ENCODE measurements at places on chromosomes 1 and 21. TPM values are rescaled to one million over a fixed set of nuclear protein-coding genes. Genes with fewer than 3 reads are reported as not detected.
A peak's percentile ranks its signal among the peaks of the same experiment; 100 is the strongest.

STIL gene
- 4.7 TPM for total RNA-seq

- H3K27ac ChIP-seq = no peak overlapping the region
- no peak overlapping the region for H3K4me3 ChIP-seq
- H3K4me1 ChIP-seq = peaks cover 26% of the 10 kb centered on the region
Observed at GRCh38 chr1:167104256-167104633, 10.4 kb downstream of the STYXL2 start.

CIART gene
- 3.4 TPM for total RNA-seq

DNA sequence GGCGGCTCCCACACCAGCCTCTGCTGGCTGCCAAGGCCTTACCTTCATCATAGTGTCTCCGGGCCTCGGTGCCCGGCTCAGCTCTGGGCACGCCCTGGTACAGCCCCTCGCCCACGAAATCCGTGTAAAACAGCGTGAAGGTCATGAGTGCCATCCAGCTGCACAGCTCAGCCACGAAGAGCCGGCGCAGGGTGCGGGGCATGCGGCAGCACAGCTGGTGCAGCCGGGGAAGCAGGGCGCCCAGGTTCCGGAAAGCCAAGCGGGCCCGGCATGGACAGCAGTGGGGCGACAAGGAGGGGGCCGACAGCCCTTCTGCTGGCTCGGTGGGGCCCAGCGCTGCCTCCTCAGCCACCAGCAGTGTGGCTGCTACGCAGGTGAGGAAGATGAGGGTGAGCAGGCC lies 17.5 kb downstream of the SLC45A3 start:
- H3K27ac ChIP-seq = no peak overlapping the region

- no peaks in the 10 kb centered on the region for H3K4me1 ChIP-seq
- no peaks in the 10 kb centered on the region for H3K36me3 ChIP-seq
- H3K4me3 ChIP-seq = no peak overlapping the region
- no peak for DNase-seq
- H3K27ac ChIP-seq = no peak overlapping the region
Observed at GRCh38 chr1:5415606-5416005, 576.6 kb downstream of the NPHP4 start.

DNA sequence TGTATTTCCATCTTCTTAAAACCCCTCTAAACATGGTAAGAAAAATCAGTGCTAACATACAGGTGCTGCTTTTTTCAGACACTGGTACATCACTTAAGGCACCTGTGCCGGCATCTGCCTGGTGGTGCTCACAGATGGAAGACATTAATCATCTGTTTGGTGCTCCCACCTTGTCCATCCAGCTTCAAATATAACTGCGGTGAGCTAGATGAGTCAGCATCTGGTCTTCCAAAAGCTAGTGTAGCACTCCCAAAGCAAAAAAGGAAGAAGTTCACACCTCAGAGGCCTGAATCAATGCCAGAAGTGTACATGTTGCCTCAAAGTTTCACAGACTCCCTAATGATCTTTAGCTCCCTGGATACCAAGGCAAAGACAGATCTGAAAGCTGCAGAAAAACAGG lies 44.4 kb downstream of the TM2D1 start:
- H3K4me3 ChIP-seq = no peak overlapping the region
- no peaks in the 10 kb centered on the region for H3K4me1 ChIP-seq
- no peak overlapping the region for H3K27ac ChIP-seq
- no peak for DNase-seq

DNA sequence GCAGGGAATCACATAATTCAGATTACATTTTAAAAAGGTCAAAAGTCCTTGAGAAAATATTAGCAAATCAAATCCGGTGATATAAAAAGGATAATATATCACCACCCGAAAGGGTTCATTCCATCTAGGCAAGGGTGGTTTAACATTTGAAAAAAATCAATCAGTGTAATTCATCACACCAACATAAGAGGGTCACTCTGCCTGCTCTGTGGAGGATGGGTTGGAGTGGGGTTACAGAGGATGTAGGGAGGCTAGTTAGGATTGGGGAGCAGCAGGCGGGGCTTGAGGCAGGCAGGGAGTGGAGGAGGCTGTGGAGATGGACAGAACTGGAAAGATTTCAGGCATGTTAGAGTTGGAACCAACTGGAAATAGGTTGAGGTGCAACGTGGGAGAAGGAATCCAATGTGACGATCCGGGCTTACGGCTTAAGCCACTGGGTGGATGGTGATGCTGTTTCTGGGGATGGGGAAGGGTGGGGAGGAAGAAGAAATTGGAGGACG lies 12.5 kb downstream of the ADORA1 start:
- no peaks in the 10 kb centered on the region for H3K36me3 ChIP-seq
- no peak for DNase-seq

F13B gene
- not detected for total RNA-seq

- peaks cover 9% of the 10 kb centered on the region for H3K27me3 ChIP-seq
- H3K27ac ChIP-seq = no peak overlapping the region
- no peak for DNase-seq
- H3K36me3 ChIP-seq = no peaks in the 10 kb centered on the region
Observed at GRCh38 chr1:10693152-10693496, 103.3 kb downstream of the CASZ1 start.

MAEL gene
- total RNA-seq = not detected

DNA sequence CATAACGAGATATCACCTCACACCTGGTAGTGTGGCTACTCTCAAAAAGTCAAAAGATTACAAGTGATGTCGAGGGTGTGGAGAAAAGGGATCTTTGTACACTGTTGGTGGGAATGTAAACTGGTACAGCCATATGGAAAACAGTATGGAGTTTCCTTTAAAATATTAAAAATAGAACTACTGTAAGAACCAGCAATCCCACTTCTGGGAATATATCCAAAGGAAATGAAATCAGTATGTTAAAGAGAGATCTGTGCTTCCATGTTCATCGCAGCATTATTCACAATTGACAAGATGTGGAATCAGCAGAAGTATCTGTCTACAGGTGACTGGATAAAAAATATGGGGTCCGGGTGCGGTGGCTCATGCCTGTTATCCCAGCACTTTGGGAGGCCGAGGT lies 7.6 kb upstream of the PIK3C2B start:
- H3K27me3 ChIP-seq = peaks cover 5% of the 10 kb centered on the region
- H3K36me3 ChIP-seq = no peaks in the 10 kb centered on the region
- peaks cover 16% of the 10 kb centered on the region for H3K4me1 ChIP-seq
- no peak overlapping the region for H3K27ac ChIP-seq

GRCh38 chr1:63547621-63548294 lies 24.4 kb downstream of the EFCAB7 start:
- peaks cover 34% of the 10 kb centered on the region for H3K36me3 ChIP-seq
- no peak for DNase-seq
- H3K27me3 ChIP-seq = no peaks in the 10 kb centered on the region
- no peak overlapping the region for H3K4me3 ChIP-seq
- no peak overlapping the region for H3K27ac ChIP-seq

GRCh38 chr1:78060857-78061563 lies 15.2 kb downstream of the GIPC2 start:
- H3K36me3 ChIP-seq = no peaks in the 10 kb centered on the region
- H3K27me3 ChIP-seq = no peaks in the 10 kb centered on the region
- H3K27ac ChIP-seq = peak overlapping the region; percentile 87
- DNase-seq = no peak
- H3K4me3 ChIP-seq = no peak overlapping the region

GRCh38 chr1:78069784-78070183 lies 24.0 kb downstream of the GIPC2 start:
- no peak overlapping the region for H3K27ac ChIP-seq
- H3K4me1 ChIP-seq = peaks cover 20% of the 10 kb centered on the region
- H3K27me3 ChIP-seq = no peaks in the 10 kb centered on the region
- H3K36me3 ChIP-seq = no peaks in the 10 kb centered on the region
- H3K4me3 ChIP-seq = no peak overlapping the region
- DNase-seq = no peak

FAM167B gene
- total RNA-seq = 2.8 TPM

GRCh38 chr1:41914516-41914915 lies 4.2 kb downstream of the HIVEP3 start:
- no peak overlapping the region for H3K4me3 ChIP-seq
- H3K4me1 ChIP-seq = peaks cover 24% of the 10 kb centered on the region
- peaks cover 9% of the 10 kb centered on the region for H3K27me3 ChIP-seq
- H3K27ac ChIP-seq = no peak overlapping the region
- no peaks in the 10 kb centered on the region for H3K36me3 ChIP-seq

- H3K27me3 ChIP-seq = peaks cover 30% of the 10 kb centered on the region
- no peaks in the 10 kb centered on the region for H3K4me1 ChIP-seq
- H3K27ac ChIP-seq = no peak overlapping the region
- no peaks in the 10 kb centered on the region for H3K36me3 ChIP-seq
- DNase-seq = peak; percentile 7
- H3K4me3 ChIP-seq = no peak overlapping the region
Observed at GRCh38 chr1:229209386-229209785, 61.5 kb upstream of the RAB4A start.

KAZN gene
- 47.1 TPM for total RNA-seq

DNA sequence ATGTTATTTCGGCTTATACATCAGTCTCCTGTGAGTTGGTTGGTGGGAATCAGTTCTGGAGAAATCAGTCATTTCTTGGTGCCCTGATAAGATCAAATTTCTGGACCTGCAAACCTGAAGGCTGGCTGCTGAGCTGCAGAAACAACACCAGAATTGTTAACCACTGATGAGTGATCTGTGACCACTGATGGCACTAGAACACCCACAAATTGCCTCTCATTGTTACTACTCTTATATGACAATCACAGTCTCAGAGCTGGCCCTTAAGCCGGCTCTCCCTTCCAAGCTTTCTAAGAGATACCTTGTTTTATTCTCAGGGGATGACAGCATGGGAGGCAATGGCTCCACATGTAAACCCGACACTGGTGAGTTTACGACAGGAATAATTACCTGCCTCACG lies 1.9 kb downstream of the C1orf162 start:
- H3K4me3 ChIP-seq = no peak overlapping the region
- peaks cover 10% of the 10 kb centered on the region for H3K4me1 ChIP-seq
- H3K27me3 ChIP-seq = no peaks in the 10 kb centered on the region
- H3K27ac ChIP-seq = no peak overlapping the region
- no peak for DNase-seq

TTC3 gene
- 242 TPM for total RNA-seq

DNA sequence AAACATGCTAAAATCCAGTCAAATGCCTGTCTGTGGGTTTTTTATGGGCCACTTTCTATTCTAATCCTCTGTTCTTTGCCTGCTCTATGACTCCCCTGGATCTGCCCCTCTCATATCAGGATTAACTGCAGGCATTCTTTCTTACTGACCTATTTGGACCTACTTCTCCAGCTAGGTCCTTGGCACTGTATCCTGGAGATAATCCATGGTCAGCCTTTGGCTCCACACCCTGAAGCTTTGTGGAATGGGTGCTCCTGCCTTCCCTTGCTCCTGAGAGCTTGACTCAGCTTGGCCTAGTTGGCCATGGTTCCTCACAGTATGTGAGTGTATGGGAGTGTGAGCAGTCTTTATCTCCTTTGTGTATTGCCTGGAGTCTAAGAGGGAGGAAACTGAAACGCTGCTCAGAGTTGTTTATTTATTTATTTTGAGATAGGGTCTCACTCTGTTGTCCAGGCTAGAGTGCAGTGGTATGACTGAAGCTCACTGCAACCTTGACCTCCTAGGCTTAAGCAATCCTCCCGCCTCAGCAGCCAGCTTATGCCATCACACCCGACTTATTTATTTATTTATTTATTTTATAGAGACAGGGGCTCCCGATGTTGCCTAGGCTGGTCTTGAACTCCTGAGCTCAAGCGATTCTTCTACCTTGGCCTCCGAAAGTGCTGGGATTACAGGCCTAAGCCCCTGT lies 28.7 kb upstream of the CDC14A start:
- H3K36me3 ChIP-seq = peaks cover 2% of the 10 kb centered on the region
- peaks cover 6% of the 10 kb centered on the region for H3K27me3 ChIP-seq
- no peak overlapping the region for H3K4me3 ChIP-seq
- DNase-seq = no peak
- H3K4me1 ChIP-seq = peaks cover 9% of the 10 kb centered on the region

DNA sequence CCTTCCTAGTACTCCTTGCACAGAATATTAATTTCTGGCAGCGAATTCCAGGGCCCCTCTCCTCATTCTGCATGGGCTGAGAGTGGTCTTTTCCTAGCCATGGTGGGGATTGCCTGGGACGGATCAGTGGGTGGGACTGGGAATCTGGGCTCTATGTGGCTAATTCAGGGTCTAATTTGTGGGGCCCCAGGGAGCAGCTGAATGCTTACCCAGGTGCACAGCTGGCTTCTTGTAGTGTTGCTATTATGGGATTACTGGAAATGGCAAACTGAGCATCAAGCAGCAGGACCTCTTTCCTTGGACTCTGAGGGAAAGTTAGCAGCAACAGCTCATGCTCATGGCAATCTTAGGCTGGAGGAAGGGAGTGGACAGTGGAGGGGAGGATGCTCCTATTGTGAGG lies 187.1 kb upstream of the CACNA1E start:
- DNase-seq = no peak
- H3K27me3 ChIP-seq = no peaks in the 10 kb centered on the region
- H3K4me1 ChIP-seq = no peaks in the 10 kb centered on the region
- H3K4me3 ChIP-seq = no peak overlapping the region
- no peak overlapping the region for H3K27ac ChIP-seq

DNA sequence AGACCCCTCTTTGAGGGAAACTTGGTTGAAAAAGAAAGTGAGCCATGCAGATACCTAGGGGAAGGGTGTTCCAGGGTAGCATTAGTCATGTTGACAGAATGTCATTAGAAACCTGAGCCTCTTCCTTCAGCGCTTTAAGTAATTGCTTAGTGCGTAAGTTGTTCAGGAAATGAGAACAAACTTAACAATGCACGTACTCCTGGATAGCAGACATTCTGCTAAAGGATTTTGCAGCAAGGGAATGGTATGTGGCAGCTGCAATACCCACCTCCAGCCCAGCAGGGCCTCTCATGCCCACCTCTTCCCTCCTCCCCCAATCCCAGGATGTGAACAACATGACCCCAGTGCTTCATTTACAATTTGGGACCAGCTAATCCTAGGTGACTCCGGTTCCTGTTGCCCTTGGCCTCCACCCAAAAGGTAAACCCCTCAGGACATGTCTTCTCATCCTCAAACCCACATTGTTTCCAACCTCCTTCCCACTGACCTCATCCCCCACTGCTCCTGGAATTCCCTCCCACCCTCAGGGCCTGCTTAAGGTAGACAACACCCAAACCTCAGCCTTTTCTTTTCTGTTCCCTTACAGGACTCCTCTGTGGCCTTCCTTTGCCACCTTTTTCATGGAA lies 98.0 kb upstream of the BCAR3 start:
- H3K36me3 ChIP-seq = no peaks in the 10 kb centered on the region
- peak overlapping the region; percentile 28 for H3K27ac ChIP-seq
- no peaks in the 10 kb centered on the region for H3K27me3 ChIP-seq
- H3K4me3 ChIP-seq = no peak overlapping the region

DARS2 gene
- total RNA-seq = 12.8 TPM

DNA sequence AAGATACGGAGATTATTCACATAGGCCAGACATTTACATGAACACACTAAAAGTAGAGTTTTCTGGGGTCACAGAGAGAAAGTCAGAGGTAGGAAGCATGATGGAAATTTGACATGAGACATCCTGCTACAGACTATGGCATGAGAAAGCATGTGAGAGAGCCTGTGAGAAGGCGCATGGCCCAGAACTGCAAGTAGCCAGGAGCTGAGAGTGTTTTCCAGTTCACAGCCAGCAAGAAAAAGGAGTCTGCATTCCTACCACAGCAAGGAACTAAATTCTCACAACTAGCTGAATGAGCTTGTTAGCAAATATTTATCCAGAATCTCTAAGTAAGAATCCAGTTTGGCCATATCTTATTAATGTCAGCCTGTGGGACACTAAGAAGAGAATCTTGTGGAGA lies 673.3 kb downstream of the BRINP3 start:
- no peak for DNase-seq
- H3K36me3 ChIP-seq = no peaks in the 10 kb centered on the region
- no peak overlapping the region for H3K4me3 ChIP-seq
- H3K4me1 ChIP-seq = peaks cover 14% of the 10 kb centered on the region
- H3K27me3 ChIP-seq = no peaks in the 10 kb centered on the region
